ENCODE measurements at places on chromosomes 4 and X.

- DNase-seq: no peak
Measured at GRCh38 chr4:10810411-10810810, 125.8 kb upstream of the CLNK start.

DNA sequence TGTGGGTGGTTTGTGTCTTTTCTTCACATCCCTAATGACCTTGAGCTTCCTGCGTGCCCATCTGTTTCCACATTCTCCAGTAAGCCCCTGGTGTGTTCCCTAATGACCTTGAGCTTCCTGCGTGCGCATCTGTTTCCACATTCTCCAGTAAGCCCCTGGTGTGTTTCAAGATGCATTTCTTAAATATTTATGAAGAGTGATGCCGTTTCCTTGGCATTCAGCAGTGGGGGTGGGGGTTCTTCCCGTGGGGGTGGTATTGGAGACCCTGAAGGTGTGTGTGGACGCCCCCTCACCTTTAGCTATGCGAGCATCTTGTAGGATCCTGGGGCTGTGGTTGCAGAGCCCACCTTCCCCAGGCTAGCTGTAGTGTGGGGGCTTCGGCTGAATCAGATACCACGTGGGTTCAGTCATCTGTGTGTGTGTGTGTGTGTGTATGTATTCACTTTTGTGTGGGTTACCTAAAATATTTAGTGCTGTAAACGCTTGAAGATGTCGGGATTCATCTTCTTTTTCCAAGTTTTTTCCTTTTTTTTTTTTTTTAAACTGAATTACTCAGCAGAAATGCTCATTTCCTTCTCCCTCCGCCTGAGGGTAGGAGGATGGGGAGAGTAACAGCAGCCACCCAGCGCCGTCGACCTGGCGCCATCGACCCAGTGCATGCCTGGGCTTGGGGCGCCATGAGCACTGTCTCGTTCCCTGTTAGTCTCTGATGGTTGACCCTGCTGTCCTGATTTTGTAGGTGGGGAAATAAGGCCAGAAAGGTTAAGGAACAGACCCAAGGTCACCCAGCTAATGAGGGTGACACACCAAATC lies 9.9 kb downstream of the NSG1 start:
- DNase-seq: no peak

DNA sequence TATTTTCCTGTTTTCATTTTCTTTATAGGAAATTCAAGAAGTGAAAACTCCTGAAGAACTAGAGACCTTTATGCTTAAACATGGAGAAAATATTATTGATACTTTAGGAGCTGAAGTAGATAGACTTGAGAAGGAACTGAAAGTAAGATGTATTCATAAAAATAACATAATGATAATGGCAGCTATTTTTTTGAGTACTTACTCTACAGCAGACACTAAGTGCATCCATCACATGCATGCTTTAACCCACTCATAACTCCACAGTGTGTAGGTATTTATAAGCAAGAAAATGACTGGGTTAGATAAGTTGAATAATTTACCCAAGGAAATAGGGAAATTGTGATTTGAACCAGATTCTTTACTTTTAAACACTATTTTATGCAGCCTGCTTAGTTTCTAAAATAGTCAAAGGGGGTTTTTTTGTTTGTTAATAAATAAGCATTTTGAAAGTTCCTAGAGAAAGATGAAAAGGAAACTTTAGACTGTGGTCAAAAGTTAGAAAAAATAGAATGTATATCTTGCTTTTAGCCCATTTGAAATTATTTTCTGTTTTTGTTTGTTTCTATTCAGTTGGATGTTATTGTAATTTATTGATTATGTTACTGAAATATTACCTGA lies 74.2 kb downstream of the BEND4 start:
- no peak for DNase-seq

GRCh38 chr4:81360737-81361136 lies 111.0 kb downstream of the RASGEF1B start:
- no peak for DNase-seq

DNA sequence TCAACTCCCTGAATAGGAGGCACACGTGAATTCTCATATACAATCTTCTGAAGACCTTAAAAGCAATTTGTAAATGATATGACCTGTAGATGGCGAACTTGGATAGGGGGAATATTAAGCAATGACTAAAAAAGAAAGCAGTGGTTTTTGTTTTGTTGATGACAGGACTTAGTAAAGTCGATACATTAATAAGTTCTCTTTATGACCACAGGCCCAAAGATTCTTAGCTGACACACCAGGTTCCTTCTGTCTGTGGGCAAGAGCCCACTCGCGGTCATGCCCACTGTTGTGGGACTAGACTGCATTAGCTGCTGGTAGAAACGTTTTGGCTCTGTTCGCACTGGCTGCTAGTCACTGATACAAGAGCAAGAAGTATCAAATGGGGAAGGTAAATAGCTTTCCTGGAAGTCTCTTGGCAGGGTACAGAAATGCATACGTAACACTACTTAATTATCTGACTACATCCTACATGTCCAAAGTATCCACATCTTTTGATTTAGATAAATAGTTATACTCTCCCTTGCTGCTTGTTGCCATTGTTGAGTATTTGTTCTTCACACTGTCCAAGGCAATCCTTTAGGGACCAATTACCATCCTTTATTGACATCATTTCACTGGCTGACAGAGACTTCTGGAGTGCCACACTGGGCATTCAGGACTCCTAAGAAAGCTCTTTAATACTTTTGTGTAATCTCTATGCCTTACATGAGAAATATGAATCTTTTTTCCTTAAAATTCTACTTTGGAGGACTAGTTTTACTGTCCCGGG lies 31.0 kb downstream of the ALPK1 start:
- DNase-seq: peak; percentile 22

GRCh38 chr4:154741922-154742850 lies 1.6 kb upstream of the LRAT start:
- DNase-seq: no peak

- no peak for DNase-seq
Measured at GRCh38 chr4:121535351-121535750, 154.5 kb upstream of the QRFPR start.
